ENCODE measurements at places on chromosomes 6 and 20.

GRCh38 chr6:101413773-101414172, 20.3 kb downstream of the GRIK2 start:
- no peak for DNase-seq

GRCh38 chr6:137819740-137820139, 47.3 kb upstream of the TNFAIP3 start:
- DNase-seq, result no peak

GRCh38 chr6:16006681-16007080, 122.2 kb upstream of the MYLIP start:
- no peak for DNase-seq

DNA sequence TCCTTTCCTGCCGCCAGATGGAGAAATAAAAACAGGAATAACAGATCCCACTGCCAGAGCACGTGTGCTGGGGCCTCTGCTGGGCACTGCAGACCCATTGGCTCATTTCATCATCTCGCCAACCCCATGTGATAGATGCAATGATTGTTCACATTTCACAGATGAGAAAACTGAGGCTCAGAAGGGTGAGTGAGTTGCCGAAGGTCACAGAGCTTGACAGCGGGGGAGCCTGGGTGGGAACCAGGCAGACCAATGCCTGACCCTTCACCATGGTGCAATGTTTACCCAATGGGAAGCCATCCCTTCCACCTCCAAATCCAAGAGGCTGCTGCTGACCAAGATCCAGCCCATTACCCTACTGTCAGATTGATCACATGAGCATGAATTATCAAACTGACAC, 105.1 kb downstream of the JPH2 start:
- DNase-seq, result peak; percentile 48

- no peak for DNase-seq
Measured at GRCh38 chr6:150503586-150504339, 95.9 kb upstream of the PLEKHG1 start.

- no peak for DNase-seq
Measured at GRCh38 chr20:36629719-36630681, 16.0 kb downstream of the SLA2 start.

GRCh38 chr6:169791721-169792131, 40.3 kb downstream of the ERMARD start:
- no peak for DNase-seq

GRCh38 chr6:157135691-157136090, 187.6 kb downstream of the TMEM242 start:
- no peak for DNase-seq

- DNase-seq, result no peak
Measured at GRCh38 chr20:54153041-54153327, 20.8 kb downstream of the CYP24A1 start.

DNA sequence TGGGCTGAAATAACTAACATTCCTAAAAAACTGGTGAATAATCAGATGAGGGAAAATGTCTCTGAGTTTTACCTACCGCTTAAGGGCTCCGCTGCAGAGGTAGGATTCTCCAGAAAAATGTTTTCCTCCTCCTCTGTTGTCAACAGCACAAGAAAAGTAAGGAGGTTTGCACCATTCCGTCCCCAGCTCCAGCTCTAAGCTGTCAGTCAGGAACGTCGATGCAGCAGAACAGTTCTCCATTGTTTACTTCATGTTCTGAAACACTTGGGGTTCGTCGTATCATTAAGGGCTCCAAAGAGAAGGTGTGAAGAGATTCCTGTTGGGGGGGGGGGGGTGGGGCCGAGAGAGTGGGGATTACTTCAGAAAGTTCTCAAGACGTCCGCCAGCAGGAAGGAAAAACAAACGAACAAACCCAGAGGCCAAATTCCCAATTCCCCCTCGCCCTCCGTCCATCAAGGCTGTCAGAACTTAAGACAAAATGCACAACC, 734 bp downstream of the MMS22L start:
- no peak for DNase-seq

GRCh38 chr20:58514321-58515232, 622 bp downstream of the APCDD1L start:
- DNase-seq, result no peak

- DNase-seq, result no peak
Measured at GRCh38 chr6:29675561-29675960, 5.4 kb downstream of the ZFP57 start.

All from lower leg skin (tissue), 4 donors.